Cerebellar nuclear complex (tissue), 1 donor: ENCODE measurements at places on chromosomes 1 and 21.

DNA sequence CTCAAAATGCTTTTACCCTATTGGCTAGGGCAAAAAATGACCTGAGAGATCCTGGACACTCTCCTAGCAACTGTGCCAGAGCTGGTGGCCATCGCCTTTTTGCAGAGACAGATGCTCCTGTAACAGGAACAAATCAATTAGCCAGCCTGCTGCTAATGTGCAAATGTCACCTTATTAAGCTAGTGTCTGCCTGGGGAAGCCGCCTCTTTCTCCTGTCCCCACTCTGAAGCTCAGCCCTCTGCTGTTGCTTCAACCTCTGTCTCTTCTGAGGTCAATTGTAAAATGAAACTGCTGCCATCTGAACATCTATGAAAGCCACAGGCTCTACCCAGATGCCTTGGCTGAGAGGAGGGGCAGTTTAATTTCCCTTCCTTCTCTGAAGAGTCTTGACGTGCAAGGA lies 85.5 kb upstream of the CACNA1E start:
- DNase-seq = no peak

DNA sequence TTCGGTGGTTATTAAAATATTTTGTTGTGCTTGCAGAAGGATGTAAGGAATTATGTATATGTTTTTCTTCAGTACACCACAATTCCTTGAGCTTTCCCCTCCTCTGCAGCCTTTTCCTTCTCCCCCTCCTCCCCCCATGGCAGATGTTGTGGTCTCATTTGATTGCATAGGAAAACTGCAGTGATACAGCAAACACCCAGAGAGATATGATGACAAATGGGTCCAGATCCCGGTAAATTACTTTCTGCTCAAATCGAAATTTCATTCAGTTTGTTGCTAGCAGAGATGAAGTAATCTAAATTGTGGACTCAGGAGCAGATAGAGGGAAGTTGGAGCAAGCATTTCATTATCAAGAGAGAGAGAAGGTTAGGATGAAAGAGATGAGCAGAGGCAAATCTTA lies 9.9 kb downstream of the LMO4 start:
- DNase-seq = no peak

- peak; percentile 48 for DNase-seq
Measured at GRCh38 chr21:45888386-45889009, 93.1 kb upstream of the COL6A1 start.

GRCh38 chr1:41390166-41390565 lies 28.9 kb downstream of the FOXO6 start:
- no peak for DNase-seq

GRCh38 chr1:228309326-228310067 lies 97.1 kb downstream of the TRIM11 start:
- no peak for DNase-seq

DNA sequence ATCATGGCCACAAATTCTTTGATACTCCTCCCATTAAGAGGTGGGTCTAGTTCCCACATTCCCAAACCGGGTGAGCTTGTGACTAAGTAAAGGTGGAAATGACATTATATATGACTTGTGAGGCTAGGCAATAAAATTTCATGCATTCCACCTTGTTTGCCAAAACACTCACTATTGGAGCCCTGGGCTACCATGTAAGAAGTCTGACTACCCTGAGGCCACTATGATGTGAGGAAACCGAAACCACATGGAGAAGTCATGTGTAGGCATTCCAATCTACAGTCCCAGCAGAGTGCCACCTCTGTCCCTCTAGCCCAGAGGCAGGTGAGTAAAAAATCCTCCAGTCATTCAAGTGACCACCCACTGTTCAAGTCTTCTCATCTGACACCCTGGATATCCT lies 17.9 kb upstream of the SMG7 start:
- no peak for DNase-seq

GRCh38 chr1:68917456-68917855 lies 420.6 kb upstream of the DEPDC1 start:
- DNase-seq = no peak

GRCh38 chr1:229091721-229092136 lies 179.2 kb upstream of the RAB4A start:
- no peak for DNase-seq

DNA sequence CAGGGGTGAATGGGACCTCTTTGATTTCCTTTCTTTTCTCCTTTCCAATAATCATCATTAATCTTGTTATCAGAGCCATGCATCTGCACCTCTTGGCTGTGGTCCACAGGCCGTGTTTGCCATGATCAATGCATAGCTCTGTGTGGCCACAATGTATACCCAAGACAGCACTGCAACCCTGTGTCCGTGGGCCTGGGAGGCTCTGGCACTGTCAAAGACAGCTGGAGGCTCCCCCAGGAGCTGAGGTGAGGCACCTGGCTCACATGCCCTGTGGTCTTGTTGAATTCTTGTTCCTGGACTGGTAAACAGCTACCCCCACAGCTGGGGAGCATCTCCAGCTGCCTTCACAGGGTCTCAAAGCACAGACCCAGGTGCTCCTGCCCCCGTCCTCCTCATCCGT lies 67.2 kb upstream of the SELENON start:
- DNase-seq = no peak

- no peak for DNase-seq
Measured at GRCh38 chr21:34647555-34647954, 21.2 kb upstream of the CLIC6 start.

DNA sequence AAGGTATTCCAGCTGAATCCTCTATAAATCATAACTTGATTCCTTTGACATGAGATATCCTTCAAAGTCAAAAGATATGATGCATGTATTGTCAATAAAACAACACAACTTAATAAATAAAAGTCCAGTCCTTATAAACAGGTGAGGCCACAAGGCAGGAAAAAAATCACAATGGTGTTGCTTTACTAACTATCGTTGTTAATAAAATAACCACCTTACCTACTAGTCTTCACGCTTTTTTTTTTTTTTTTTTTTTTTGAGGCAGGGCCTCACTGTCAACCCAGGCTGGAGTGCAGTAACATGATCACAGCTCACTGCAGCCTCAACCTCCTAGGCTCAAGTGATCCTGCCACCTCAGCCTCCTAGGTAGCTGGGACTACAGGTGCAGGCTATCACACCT lies at the start of gene TMEM81:
TMEM81 (minus strand) TSS at position 101 of the 400 bp plus-strand sequence. CDS start 140 bp downstream, outside the sequence.
- no peak for DNase-seq

- DNase-seq = no peak
Measured at GRCh38 chr1:230125640-230126528, 58.8 kb downstream of the GALNT2 start.

DNA sequence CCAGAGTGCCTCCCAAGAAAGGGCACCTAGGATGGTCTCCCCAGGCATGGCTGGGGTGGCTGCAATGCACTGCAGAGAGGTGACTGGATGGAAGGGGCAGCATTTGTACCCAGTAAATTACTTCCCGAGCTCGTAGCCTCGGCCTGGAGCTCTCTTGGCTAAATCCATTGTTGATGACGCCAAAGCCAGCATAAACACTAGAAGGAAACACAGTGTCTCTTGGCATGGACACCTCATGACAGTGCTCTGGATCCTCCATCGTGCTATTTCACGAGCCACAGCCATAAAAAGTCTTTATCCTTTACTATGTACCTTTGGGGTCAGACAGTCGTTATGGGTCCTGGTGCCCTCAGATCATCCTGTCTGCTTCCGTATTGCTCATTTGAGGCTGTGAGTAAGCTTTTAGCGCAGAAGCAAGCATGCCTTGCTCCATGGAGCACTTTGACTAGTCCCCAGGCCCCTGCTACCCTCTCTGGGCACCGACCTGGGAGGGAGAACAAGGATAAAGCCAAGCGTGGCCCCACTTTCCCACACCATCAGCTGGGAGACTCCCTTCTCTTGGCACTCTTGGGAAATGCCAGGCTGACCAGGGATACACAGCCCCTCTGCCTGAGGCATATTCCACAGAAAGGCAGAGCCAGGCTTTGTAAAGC lies 10.3 kb upstream of the PRELP start:
- DNase-seq = no peak

GRCh38 chr1:232890340-232890943 lies 60.0 kb upstream of the NTPCR start:
- DNase-seq = no peak
